Hepatocyte (in vitro differentiated cells): ENCODE measurements at places on chromosomes 11 and 22. TPM values are rescaled to one million over a fixed set of nuclear protein-coding genes. Genes with fewer than 3 reads are reported as not detected.

DNA sequence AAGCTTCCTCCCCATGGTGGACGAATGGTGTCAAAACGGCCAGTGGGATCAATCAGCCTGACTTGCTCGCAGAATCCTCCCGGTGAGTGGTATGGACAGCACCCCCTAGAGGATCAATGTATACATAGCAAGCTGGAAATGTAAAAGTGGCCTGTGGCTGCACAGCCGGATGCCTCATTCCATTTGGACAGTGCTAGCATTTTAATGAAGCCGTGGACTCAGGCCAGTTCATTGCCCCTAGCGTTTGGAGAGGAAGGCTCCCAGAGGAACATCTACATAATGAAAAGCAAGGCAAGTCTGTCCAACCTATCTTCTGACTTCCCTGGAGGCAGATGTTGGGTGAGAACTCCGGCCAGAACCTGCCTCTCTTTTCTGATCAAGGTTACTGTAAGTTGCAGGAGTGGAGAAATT lies 942.3 kb downstream of the NTM start:
- DNase-seq = no peak

The MN1 gene
- total RNA-seq = 3.2 and 4.4 TPM in 2 replicates

The SUSD2 gene
- 6.1 and 9.7 TPM in 2 replicates for total RNA-seq

The C11orf58 gene
- total RNA-seq = 182 and 185 TPM in 2 replicates

The OR51E2 gene
- total RNA-seq = 0.28 and 0.30 TPM in 2 replicates
